ENCODE measurements at places on chromosomes 2 and 18. TPM values are rescaled to one million over a fixed set of nuclear protein-coding genes. Genes with fewer than 3 reads are reported as not detected.
A peak's percentile ranks its signal among the peaks of the same experiment; 100 is the strongest.

The SANBR gene
- 11.7 TPM for total RNA-seq

The SCN1A gene
- total RNA-seq = not detected

- peaks cover 24% of the 10 kb centered on the region for H3K4me1 ChIP-seq
- peaks cover 33% of the 10 kb centered on the region for H3K27me3 ChIP-seq
- H3K27ac ChIP-seq = peak overlapping the region; percentile 76
Observed at GRCh38 chr2:222427646-222428301, 3.4 kb downstream of the SGPP2 start.

DNA sequence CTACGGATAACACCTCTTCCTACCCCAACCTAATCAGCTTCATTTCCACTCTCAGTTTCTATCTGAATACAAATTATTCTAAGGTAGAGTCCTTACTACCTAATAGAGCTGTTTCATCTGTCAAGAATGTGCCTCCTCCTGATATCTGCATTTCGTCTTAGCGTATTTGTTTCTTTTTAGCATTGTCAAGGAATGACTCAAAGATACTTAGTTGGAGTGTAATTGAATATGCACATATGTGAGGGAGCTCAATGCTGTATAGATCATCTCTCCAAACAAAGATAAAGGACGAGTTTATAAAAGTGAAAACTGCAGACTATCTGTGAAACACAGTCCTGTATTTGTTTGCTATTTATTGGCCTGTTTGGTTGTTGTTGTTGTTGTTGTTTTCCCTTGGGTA, 2059.4 kb upstream of the CELF4 start:
- H3K4me3 ChIP-seq = no peak overlapping the region
- no peak overlapping the region for H3K27ac ChIP-seq
- H3K36me3 ChIP-seq = no peaks in the 10 kb centered on the region
- no peaks in the 10 kb centered on the region for H3K4me1 ChIP-seq
- no peak for DNase-seq

GRCh38 chr18:13680612-13681011, 45.7 kb downstream of the FAM210A start:
- H3K27ac ChIP-seq = no peak overlapping the region
- no peak overlapping the region for H3K4me3 ChIP-seq
- peaks cover 19% of the 10 kb centered on the region for H3K36me3 ChIP-seq
- H3K4me1 ChIP-seq = peaks cover 7% of the 10 kb centered on the region
- no peaks in the 10 kb centered on the region for H3K27me3 ChIP-seq

GRCh38 chr2:212379103-212379502, 159.5 kb downstream of the ERBB4 start:
- H3K4me3 ChIP-seq = no peak overlapping the region
- H3K27me3 ChIP-seq = no peaks in the 10 kb centered on the region
- no peak overlapping the region for H3K27ac ChIP-seq
- H3K4me1 ChIP-seq = no peaks in the 10 kb centered on the region
- no peak for DNase-seq

- no peaks in the 10 kb centered on the region for H3K27me3 ChIP-seq
- no peak overlapping the region for H3K4me3 ChIP-seq
- no peaks in the 10 kb centered on the region for H3K4me1 ChIP-seq
- H3K27ac ChIP-seq = no peak overlapping the region
Observed at GRCh38 chr2:51997571-51997970, 965.6 kb upstream of the NRXN1 start.
